ENCODE measurements at places on chromosomes 16 and 17.

DNA sequence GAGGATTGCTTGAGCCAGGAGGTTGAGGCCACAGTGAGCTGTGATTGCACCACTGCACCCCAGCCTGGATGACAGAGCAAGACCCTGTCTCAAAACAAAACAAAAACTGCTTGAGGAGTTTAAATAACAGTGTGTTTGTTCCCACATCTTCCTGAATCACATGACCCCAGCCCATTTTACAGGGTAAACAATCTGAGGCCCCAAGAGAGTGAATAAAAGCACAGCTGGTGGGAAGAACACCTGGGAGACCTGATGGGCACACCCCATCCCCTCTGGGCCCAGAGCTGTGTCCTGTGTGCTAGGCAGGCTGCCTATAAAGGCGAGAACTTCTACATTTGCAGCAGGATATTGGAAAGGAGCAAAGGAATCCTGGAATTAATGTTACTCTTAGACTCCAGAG, 69.6 kb downstream of the PLXDC1 start:
- no peak for DNase-seq

DNA sequence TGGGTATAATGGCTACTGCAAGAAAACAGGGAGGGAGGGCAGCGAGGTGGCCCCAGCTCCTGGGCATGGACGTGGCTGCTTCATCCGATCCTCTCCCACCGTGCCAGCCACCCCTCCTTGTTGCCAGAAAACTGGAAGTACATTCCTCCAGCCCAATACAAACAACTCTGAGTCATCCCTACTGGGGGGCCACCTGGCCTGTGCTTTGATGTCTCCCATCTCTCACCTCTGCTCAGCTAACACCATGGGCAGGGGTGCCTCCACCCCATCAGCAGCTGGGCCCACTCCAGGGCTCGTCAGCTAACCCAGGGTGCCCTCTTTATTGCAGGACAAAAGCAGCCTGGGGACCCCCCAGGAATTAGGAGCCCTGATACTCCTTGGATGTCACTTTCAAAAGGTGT, 2.0 kb downstream of the RHBDF2 start:
- no peak for DNase-seq

DNA sequence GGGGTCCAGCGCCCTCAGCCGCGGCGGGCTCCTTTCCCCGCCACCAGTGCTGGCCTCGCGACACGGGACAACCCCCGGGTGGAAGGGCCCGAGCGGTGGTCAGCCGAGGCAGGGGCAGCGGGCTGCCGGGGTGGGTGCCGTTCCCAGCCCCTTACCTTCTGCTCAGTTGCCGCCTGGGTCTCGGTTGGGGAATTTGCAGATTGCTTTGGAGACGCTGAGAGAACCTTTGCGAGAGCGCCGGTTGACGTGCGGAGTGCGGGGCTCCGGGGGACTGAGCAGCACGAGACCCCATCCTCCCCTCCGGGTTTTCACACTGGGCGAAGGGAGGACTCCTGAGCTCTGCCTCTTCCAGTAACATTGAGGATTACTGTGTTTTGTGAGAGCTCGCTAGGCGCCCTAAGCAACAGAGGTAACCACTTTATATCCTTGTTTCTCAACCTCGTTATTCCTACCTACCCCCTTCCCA, 381 bp downstream of the CTNS start:
- no peak for DNase-seq

- no peak for DNase-seq
Measured at GRCh38 chr17:5304636-5305035, 22.6 kb downstream of the RABEP1 start.

GRCh38 chr17:44331249-44331760, 6.7 kb upstream of the SLC25A39 start:
- peak; percentile 37 for DNase-seq

GRCh38 chr16:28923231-28923587, 1.8 kb downstream of the RABEP2 start:
- no peak for DNase-seq

- no peak for DNase-seq
Measured at GRCh38 chr17:40675905-40676304, 10.9 kb upstream of the KRT222 start.
